Esophagus squamous epithelium (tissue), 5 donors: ENCODE measurements at places on chromosomes 2 and 18.

- DNase-seq: no peak
These were observed 285.7 kb upstream of the DCC start for GRCh38 chr18:52054324-52054723.

GRCh38 chr2:10497797-10498251, 49.7 kb upstream of the ODC1 start:
- DNase-seq: peak; percentile 19

DNA sequence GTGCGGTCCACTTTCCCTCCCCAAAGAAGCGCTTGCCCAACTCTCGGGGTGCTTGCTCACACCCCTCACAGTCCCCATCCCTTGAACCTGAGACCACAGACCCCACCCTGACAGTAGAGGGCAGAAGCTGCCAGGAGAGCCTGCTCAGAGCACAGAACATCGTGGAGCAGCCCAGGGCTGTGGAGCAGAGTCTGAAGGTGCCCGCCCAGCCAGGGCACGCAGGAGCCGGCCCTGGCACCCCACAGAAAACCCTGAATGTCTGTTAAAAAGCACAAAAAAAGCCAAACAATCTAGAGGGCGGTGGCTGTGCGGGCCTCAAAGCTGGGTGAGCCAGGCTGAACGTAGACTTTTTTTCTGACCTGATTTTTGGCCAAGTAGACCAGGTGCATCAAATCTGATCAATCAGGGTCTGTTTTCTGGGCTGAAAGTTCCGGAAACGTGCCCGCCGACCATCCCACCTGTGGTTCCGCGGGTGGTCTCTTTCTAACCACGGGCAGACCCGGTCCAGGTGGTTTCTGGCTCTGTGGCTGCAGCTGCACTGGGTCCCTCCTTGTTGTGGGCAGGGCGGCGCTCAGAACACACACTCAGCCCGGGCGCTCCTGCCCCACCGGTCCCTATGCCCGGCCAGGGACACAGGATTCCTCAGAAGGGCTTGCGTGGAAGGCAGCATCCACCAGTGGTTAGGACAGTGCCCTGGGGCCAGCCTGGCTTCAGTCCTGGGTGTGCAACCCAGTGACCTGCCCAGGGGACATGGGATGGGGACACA, 66.3 kb downstream of the SLC66A2 start:
- no peak for DNase-seq

DNA sequence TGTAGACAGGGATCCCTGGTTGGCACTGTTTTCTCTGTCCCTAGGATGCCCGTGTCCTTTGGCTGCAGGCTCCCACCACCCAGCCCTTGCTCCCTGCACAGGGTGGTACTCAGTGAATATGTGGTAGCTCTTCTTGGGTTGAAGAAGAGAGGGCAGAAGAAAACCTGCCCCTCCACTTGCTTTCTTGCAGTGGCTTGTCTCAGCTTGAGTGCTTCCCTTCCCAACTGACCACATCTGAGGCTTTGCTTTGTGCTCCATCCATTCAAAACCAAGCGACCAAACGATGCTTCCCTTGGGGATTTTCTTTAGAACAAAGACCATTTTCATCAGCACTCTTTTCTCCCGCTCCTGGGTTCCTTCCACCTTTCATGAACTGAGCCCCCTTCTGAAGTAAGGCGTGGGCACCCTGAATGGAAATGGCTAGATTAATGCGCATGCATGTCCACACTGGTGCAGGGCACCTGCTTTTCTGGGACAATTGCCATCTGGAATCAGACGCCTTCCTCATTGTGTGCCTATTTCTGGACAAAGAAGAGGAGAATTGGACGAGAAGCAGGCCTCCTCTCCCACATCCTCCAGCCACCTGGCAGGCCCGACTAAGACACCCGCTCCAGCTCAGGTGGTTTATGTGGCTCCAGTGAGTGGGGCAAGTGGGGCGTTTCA, 59.1 kb downstream of the ARL4C start:
- no peak for DNase-seq

GRCh38 chr2:241844066-241844728, 14.5 kb downstream of the PDCD1 start:
- no peak for DNase-seq
